ENCODE measurements at places on chromosomes 5 and 9. TPM values are rescaled to one million over a fixed set of nuclear protein-coding genes. Genes with fewer than 3 reads are reported as not detected.

CDKN2B gene
- 9.9 TPM for total RNA-seq

CER1 gene
- not detected for total RNA-seq

NMUR2 gene
- not detected for total RNA-seq

TRIM7 gene
- total RNA-seq = 7.6 TPM

TAF1L gene
- under 0.01 TPM for total RNA-seq

CATSPER3 gene
- total RNA-seq = 0.13 TPM

FRMD3 gene
- total RNA-seq = 0.76 TPM

C9orf153 gene
- 0.38 TPM for total RNA-seq

LCN10 gene
- 0.13 TPM for total RNA-seq

LHFPL2 gene
- total RNA-seq = 39.6 TPM

ANKRD34B gene
- not detected for total RNA-seq

PCSK5 gene
- 1.0 TPM for total RNA-seq

TMEM171 gene
- total RNA-seq = 1.4 TPM

CNTLN gene
- total RNA-seq = 5.4 TPM

ENTPD2 gene
- total RNA-seq = not detected

PCDHB7 gene
- total RNA-seq = 0.26 TPM

PDGFRB gene
- 5.0 TPM for total RNA-seq

PKD2L2 gene
- not detected for total RNA-seq

- peak; percentile 20 for DNase-seq
Observed at GRCh38 chr5:122156724-122157325, 27.5 kb downstream of the ZNF474 start.

- DNase-seq = no peak
Observed at GRCh38 chr9:94692601-94693000, 33.9 kb upstream of the AOPEP start.

- no peak for DNase-seq
Observed at GRCh38 chr5:95027151-95027721, 257.7 kb downstream of the MCTP1 start.

DNA sequence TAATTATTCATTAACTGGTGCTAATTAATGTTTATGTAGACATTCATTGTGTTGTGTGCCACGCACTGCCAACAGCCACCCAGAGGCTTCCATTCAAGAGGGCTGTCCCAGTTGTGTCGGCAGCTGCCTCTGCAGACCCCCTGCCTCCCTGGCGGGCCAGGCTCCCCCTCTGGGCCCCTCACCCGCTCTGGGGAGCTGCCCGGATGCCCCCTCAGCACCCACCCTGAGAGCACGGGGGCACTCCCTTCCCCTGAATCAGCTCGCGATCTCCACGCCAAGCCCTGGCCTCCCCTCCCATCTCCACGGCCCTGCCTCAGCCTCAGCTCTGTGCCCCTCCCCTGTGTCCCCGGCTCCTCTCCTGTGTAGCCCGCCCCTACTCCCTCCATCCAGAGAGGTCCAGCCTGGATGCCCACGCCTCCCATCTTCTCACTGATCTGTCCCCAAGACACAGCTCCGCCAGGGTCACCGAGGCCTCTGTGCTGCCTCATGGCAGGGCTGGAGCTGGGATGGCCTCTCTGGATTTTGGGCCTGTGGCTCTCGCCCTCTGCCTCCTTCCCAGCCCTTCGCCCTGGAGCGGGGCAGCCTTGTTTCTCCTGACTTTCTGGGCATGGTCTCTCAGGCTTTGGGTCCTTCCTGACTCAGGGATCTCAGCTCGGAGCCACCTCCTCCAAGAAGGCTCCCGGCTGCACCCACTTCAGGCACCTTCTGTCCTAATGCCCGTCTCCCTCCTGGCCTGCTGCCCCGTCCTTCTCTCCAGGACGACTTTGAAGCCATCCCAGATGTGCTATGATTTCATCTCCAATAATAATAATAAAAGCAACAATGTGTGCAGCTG is 16.0 kb upstream of the SLC9A3 start:
- DNase-seq = no peak

GRCh38 chr5:2908086-2908485 is 156.6 kb upstream of the IRX2 start:
- no peak for DNase-seq

DNA sequence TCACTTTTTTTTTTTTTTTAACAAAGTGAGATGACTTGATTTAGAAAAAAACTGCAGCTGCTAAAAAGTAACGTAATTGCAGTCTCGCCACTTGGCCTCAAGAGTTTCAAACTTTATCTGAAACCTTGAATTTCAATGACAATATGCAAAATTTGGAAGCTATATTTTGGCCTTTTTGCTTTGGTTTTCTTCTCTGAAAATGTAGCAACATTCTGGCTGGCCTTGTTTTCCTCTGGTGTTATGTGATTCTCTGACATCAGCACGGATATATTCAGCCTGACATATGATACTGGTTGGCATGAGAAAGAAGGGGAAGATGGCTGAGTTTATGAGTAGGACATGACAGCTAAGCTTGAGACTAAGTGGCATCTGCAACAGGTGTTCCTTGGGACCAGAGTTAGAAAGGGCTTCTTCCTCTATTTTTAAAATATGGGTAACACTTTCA is 136.5 kb downstream of the MEF2C start:
- DNase-seq = no peak

- no peak for DNase-seq
Observed at GRCh38 chr9:137955224-137955570, 77.6 kb downstream of the CACNA1B start.

DNA sequence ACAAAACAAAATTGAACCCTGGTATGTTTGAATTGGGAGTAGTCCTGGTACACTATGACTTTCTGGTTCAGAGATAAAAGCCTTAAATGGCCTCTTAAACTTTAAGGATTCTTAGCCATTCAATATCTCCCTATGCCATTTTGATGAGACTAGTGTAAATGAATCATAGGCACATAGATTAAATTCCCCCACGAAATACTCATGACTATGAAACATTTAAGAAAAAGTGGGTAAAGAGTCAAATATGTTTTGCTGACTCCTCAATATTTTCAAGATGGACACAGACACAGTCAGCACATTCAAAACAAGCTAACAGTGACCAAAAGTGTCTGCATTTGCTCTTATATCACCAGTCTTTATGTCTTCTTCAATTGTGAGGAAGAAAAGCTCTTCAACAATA is 278.3 kb downstream of the PDE4D start:
- DNase-seq = no peak

GRCh38 chr5:173670791-173671120 is 54.3 kb upstream of the BOD1 start:
- no peak for DNase-seq

GRCh38 chr5:112329419-112330090 is 89.5 kb downstream of the EPB41L4A start:
- no peak for DNase-seq

DNA sequence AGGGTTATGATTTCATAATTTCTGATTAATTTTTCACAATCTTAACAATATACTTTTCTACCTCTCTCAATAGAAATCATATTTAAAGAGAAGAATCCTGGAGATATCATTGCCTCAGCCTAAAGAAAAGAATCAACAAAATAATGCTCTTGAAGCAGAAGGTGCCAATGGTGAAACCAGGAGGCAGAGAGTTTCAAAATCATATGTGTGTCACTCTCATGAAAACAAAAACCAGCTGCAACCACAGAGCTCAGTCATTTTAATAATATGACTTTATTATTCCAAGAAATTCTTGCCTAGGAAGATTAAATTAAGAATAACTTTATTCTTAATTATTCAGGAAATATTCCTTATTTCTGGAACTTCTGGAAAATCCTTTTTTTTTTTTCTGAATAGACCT is 266.8 kb upstream of the ACTBL2 start:
- no peak for DNase-seq

- DNase-seq = peak; percentile 61
Observed at GRCh38 chr5:41843456-41844370, 26.5 kb downstream of the OXCT1 start.

DNA sequence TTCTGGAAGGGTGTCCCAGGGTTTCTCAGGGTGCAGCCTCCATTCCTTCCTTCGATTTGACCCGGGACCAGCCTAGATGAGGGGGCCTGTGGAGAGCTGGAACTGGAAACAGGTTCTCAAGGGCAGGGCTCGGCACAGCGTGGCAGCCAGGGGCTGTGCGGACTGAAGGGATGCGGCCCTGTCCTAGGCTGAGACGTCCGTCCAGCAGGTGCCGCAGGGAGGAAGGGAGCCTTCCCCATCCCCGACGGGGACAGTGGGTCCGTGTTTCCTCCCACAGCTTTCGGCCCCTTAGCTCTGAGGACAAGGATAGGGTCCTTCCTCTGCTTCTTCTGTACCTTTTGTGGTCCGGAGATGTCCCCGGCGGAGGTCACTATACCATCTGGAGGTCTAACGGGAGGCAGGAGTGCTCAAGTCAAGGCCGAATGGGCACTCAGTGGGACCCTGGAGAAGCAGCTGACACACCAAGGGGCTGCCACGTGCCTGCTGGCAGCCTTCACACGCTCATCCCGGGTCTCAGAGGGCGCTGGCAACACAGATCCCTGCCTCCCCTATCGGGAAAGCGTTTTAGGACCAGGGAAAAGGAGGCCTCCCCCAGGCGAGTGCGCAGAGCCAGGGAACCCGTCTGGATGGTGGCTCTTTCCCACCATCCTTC is 49.9 kb downstream of the USP20 start:
- DNase-seq = peak; percentile 20

- DNase-seq = no peak
Observed at GRCh38 chr5:172632346-172633092, 8.5 kb upstream of the NEURL1B start.

DNA sequence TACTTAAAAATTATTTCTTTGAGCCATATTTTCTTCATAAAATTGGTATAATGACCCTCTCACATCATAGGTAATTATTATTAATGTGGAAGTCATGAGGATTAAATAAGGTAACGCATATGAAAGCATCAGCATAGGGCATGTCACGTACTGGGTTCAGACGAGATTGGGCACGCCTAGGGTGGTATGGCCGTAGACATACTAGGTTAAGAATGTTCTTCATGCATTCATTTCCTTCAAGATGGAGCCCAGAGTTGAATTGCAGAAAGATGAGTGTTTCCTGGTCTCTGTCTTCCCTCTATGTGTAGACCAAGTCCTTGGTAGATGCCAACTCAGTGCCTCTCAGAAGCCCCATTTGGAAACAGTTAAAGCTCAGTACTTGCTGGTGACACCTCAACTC is 174.1 kb upstream of the CLINT1 start:
- no peak for DNase-seq

GRCh38 chr5:72199681-72200080 is 92.4 kb downstream of the MAP1B start:
- DNase-seq = no peak

- DNase-seq = no peak
Observed at GRCh38 chr9:127004946-127005769, 90.6 kb downstream of the RALGPS1 start.

- no peak for DNase-seq
Observed at GRCh38 chr5:39485079-39485478, 60.3 kb upstream of the DAB2 start.

DNA sequence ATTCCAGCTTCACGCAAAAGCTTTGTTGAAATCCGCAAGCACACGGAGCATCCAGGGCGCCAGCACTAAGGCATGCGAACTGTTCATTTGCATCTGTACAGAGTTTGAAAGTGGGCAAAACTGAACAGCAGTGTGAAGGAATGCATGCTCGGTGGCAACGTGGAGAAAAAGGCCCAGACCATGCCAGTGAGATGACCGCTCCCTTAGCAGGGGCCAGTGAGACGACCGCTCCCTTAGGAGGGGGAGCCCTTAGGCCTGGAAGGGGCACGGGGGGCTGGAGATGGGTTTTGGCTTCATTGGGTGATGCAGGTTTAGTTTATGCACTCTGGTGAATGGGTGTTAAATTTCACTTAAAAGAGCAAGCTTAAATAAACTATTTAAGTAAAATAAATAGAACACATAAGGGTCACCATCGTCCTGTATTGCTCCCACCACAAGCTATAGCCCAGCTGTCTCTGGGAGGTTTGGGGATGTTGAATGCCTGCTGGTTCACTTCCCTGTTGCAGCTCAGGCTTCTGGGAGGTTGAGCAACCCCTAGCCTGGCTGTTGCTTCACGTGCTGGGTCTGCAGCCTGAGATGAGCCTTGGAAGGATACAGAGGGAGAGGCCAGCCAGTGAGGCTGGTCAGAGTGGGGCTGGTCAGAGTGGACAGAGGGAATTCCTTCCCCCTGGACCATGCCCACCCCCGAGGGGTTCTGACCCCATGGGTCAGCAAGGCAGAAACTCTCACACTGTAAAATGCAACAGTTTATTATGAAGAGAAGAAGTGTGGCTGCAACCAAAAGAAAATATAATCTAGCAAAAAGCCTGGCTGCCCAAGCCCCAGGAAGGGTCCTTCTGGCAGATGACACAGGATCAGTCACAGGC is 4.6 kb upstream of the FCN1 start:
- DNase-seq = no peak

- no peak for DNase-seq
Observed at GRCh38 chr9:111621895-111622480, 9.1 kb upstream of the DNAJC25 start.

DNA sequence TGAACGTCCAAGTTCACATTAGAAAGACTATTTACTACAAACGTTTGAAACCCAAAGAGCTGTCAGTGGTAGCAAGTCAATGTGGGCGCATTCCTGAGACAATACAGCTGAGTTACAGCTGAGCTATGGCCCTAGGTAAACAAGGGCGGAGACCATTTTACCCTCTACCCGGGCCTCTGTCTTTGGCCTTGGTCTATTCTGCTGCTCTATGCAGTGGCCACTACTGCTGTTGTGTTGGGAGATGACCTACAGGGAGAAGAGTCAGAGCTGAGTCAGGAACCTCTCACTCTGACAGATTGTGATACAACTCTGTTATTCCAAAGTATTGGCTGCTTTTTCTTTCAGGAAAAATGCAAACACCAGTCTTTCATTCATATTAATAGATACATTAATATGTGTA is 700.6 kb downstream of the SEMA5A start:
- DNase-seq = no peak

DNA sequence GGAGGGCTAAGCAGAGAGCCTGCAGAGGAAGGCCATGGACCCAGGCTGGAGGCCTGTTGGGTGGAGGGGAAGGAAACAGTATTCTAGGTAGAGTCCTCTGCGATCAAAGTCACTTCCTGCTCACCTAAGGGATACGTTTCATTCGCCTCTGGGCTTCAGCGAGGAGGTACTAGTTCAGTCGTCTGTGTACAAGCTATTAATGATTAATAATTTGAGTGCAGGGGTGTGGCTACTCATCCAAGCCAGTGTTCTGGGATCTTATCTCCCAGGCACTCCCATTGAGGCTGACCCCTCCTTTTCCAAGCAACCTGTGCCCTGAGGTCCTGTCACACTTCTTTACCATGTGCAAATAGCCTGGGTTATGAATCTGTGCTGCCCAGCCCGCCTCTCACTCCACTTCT is 25.2 kb downstream of the RALGPS1 start:
- no peak for DNase-seq

- DNase-seq = no peak
Observed at GRCh38 chr5:56060276-56061110, 65.7 kb upstream of the IL6ST start.

DNA sequence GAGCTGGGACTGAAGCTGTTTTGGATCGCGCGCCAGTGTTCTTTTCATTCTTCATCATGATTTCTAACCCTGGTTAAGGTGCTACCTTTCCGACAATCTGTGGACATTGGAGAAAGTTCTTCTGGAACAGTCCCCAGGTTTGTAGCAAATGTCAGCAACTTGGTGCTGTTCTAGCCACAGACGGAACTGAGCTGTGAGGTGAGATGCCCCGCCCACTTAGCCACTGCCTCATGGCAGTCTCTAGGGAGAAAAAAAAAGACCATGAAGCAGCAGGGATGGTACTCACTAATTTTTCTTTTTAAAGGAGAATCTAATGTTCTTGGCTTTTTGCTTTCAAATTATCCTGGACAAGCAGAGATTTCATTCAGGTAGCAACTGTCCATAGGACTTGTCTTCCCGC is 72.1 kb upstream of the STK32A start:
- DNase-seq = no peak
